ENCODE measurements at places on chromosomes 3 and 15.

DNA sequence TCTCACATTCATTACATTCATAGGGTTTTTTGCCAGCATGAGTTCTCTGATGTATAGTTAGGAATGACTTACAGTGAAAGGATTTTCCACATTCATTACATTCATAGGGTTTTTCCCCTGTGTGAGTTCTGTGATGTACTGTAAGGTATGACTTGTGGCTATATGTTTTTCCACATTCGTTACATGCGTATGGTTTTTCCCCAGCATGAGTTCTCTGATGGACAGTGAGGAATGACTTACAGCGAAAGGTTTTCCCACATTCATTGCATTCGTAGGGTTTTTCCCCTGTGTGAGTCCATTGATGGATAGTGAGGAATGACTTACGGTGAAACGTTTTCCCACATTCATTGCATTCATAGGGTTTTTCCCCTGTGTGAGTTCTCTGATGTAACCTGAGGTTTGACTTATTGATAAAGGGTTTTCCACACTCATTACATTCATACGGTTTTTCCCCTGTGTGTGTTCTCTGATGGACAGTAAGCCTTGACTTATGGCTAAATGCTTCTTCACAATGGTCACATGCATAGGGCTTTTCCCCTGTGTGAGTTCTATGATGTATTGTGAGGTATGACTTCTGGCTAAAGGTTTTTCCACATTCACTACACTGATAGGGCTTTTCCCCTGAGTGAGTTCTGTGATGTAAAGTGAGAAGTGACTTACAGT lies 47.4 kb downstream of the ZNF717 start:
- no peak for DNase-seq

DNA sequence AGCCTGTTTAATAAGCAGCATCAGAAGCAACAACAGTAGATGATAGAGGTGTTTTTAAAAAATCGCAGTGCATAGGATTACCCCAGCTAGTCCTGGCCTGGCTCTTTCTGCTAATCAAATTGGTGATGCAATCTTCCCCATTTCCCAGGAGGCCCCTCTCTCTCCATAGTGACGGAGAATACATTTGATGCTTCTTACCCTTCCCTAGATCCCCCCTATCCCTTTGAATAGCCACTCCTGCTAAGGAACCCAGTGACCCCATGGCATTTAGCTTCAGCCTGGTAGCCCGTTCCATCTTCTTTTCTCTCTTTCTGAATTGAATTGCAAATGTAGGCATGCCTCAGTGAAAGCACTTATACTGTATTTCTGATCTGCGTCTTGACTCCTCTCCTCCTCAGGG lies 223.6 kb upstream of the GAP43 start:
- no peak for DNase-seq

DNA sequence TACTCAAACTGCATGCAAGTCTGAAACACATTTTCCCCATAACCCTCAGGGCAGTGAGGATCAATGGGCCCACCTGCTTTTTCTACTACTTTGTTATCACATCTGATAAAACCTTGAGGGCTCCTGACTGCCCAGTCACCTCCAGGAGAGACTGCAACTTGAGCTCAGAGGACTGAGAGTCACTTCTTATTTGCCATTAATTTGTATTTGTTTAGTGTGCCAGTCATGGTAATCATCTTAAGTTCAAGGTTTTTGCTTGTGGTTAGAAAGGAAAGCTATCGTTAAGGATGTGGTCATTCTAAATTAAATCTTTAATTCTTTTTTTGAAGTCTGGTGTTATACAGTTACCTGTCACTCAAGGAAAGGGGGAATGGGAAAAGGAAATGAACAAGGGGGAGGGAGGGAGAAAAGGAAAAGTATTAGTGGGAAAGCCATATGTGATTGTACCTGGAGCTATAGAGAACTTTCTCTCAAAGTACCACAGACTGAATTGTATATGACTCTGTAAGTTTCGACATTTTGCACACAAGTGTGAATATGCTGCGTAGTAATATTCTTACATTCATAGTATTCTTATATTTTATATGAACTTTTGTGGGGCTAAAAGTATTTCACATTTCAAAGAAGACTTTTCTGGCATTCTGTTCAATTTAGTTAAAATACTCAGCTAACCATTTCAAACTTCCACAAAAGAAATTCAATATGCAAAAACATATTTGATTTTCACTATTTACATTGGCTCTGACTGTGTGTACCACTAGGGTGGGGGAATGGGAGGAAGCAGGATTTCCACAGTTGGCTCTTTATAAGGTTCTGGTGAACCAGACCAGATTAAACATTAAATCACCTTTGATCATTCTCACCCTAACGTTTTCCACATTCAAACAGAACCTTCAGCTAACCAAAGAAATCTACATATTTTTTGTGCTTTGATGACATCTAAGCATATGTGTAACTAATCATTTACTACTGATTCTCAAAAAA lies 166.5 kb upstream of the ATP11B start:
- no peak for DNase-seq

- no peak for DNase-seq
These were observed 482.4 kb downstream of the ROBO1 start for GRCh38 chr3:79285380-79285779.

DNA sequence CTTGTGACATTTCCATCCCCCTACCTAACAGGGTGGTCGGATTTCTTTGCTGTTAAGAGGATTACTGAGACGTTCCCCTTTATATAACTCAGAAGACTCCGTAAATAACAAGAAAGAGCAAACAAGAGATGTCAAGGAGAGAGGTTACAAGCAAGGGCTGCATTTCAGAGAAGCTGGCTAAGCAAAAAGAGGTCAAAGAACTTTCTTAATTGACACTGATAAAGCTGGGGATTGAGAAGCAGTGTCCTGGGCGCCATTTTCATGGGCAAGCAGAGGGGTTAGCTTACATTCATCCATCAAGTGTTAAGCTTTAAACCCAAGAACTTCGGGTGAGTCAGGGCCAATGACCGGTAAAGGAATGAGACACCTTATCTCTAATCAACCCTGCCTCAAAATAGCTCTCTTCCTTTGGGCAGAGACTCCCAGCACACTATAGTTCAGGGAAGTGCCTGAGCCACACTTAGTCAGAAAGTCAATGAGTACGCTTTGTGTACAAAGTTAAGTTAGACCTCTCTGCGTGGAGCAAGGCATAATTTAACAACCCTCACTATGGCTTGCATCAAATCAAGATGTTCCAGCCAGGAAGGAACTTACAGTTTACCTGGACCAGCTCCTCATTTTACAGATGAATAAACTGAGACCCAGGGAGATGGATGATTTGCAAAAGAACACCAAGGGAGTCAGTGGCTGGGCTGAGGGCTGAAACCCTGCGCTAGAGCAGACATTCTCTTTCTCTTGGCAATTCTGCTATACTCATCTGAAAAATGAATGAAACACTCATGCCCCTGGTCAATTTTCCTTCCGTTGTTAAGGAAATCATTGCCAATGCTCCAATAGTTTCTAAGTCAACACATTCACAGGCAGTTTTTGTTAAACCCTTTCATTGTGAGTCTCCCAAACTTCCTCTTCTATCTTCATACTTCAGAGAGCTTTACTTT lies 44.6 kb downstream of the CCNL1 start:
- DNase-seq, result no peak

DNA sequence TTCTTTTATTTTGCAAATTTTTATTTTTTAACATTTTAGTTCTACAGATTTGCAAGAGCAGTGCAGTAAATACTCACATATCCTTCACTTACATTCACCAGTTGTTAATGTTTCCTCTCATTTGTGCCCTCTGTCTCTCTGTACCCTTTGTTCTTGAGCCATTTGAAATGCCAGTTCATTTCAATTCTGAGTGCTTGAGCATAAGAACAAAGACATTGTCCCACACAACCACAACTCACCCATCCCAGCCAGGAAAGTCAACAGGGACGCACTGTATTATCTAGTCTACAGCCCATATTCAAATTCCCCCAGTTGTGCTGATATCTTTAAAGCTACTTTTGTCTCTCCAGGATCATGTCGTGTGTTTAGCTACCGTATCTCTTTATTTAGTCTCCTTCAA lies 141.4 kb upstream of the SLC6A11 start:
- no peak for DNase-seq

GRCh38 chr3:124818398-124819091 lies 68.6 kb downstream of the ITGB5 start:
- DNase-seq, result no peak

DNA sequence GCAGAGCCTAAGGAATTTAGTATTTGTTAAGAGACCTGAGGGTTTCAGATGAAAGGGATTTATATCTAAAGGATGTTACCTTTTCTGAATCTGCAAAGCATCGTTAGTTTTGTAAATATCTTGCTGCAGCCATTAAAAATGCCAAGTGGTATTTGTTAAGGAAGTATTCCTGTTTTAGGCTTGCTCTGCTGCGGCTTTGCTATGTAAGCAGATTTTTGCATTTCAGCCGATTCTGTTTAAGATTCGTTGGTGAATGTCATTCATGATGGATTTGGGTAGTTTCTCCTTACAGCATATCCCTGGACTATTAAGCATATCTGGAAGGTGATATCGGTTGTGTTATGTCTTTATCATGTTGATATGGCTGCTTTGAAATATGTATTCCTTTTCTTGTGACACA lies 1.0 kb downstream of the USP8 start:
- DNase-seq, result no peak

DNA sequence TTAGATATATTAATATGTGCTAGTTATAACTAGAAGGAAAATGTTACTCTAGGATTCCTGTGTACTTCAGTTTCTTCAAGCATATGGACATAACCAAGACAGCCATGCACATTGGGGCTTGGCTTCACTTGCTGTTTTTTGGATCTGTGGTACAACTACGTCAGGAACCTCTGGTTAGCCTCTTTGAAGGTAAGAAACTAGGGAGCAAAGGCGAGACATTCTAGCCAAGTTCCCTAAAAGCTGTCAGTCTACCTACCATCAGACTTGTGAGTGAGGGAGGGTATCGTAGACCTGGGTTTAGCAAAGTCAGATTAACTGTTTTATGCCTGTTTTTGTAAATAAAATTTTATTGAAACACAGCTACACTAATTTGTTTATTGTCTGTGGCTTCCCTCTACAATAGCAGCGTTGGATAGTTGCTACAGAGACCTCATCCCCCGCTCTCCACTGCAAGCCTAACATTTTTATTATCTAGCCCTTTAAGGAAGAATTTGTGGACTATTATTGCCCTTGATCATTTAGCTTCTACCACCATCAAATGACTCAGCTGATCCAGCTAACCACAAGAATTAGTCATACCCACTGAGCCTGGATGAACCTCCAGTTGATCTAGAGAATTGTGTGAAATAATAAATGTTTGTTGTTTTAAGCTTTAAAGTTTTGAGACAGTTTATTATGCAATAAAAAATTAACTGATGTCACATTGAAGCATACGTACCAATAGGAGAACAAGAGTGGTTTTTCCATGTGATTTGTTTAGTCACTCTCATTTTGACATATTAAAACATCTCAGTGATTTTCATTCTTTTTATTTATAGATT lies 58.1 kb downstream of the RSRC1 start:
- DNase-seq, result no peak

All from OCI-LY7 (cell line).